ENCODE measurements at places on chromosomes 1 and 21.

GRCh38 chr1:99228153-99228552 is 36.1 kb upstream of the PLPPR4 start:
- ATAC-seq: no peak

GRCh38 chr1:53620061-53620855 is 118.7 kb downstream of the GLIS1 start:
- ATAC-seq: peak; percentile 43

DNA sequence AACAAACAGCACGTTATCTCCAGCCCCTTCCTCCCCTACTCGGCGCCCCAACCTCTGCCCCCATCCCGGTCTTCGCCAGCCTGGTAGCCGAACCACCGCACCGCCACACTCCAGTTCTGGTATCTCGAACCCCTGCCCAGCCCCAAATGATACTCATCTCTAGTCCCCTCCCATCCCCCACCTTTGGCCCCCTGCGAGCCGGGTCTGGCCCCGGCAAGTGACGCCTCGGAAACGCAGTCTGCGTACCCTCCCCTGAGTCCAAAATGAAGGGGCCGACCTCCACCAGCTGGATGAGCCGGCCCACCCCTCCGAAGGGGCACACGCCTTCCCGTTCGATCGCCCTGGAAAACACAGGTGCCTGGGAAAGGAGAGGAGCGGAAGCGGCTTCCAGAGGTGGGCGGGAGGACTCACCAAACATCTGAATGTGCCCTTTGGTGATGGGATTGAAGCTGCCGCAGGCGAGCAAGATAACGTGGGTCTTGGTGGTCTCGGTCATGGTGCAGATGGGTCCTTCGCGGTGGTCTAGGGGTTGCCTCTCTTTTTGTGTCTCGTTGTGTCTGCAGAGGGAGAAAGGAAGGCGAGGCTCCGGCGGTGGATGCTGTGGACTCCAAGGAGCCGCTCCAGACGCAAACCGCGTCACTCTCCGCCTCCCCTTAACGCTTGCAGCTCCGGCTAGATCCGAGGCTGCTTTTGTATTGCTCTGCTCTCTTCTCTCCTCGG is at the start of gene NMNAT2:
Gene NMNAT2, minus strand, starts transcription at position 609 of the 720 bp plus-strand sequence. Its CDS starts 113 bp downstream, at position 496.
- peak; percentile 79 for ATAC-seq

GRCh38 chr1:208029381-208030287 is 118.7 kb upstream of the CD34 start:
- peak; percentile 91 for ATAC-seq

- peak; percentile 44 for ATAC-seq
Observed at GRCh38 chr1:167720965-167721616, 691 bp upstream of the MPZL1 start.

GRCh38 chr1:113780374-113781146 is 21.3 kb upstream of the PHTF1 start:
- ATAC-seq: no peak

- ATAC-seq: no peak
Observed at GRCh38 chr1:74586253-74586897, 74.0 kb upstream of the LRRC53 start.

GRCh38 chr1:2411801-2412394 is 466 bp downstream of the PEX10 start:
- ATAC-seq: peak; percentile 34

DNA sequence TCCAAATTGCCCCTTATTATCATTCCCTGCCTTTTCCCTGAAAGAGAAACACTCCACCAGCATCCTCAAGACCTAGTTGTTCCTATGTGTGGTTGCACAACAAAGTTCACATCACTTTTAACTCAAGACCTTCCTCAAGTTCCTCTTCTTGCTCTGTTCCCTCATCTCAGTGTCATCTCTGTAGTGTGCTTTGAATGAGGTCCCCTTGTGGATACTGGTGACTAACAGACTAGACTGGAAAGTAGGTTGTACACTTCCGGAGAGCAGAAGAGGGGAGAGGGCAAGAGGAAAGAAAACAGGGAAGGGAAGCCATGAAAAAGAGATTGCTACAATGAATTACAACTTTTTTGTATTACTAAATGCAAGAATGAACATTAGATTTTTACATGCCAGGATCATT is 853.8 kb downstream of the USP25 start:
- no peak for ATAC-seq

GRCh38 chr1:154791292-154792166 is 78.6 kb downstream of the KCNN3 start:
- peak; percentile 45 for ATAC-seq

DNA sequence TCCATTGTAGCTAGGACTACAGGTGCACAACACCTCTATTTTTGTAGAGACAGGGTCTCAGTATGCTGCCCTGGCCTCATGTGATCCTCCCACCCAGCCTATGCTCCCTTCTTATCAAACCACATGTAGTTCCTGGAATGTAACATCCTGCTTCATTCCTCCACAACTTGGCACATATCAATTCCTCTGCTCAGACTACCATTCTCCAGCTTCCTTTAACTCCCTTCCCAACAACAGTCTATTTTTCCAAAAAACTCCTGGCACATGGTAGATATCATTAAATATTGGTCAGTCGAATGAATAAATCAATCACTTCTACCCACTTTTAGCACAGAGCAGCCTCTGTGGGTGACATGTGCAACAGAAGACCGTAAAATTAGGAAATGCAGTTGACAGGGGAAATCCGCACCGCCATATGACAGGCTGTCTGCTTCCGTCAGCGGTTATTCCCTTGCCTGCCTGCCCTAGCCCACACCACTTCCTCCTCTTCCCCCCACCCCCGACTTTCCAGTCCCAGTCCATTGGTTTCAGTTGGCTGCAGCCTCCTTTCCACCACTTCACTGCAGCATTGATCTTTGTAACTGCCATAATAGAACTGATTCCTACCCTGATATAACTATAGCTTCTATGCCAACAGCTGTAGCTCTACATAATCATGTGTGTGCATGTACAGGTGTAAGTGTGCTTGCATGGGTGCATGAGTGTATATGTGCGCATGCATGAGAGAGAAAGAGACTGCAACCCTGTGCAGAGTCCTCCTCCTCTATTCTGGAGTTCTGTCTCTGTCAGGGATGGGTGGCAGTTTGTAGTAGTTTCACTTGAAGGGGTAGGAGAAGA is 6.8 kb upstream of the AKR1A1 start:
- no peak for ATAC-seq

- peak; percentile 42 for ATAC-seq
Observed at GRCh38 chr1:8239306-8240023, 78.4 kb upstream of the SLC45A1 start.

DNA sequence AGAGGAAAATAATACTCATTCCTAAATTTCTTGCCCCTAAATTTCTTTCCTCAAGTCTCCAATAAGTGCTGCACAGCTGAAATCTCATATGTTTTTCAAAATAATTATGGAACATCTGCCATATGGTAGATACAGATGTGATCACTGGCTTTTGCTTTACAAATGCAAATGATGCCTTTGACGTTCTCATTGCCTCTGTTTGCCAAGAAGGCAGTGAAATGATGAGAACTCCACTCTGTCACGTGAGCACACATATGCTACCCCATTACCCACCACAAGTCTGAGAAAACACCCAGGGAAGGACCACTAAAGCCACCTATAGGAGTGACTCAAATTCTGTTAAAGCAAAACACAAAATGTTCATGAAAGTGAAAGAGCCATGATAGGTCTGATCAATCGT is 43.9 kb downstream of the DSCAM start:
- ATAC-seq: no peak

- no peak for ATAC-seq
Observed at GRCh38 chr1:8905582-8906191, 27.2 kb upstream of the ENO1 start.

DNA sequence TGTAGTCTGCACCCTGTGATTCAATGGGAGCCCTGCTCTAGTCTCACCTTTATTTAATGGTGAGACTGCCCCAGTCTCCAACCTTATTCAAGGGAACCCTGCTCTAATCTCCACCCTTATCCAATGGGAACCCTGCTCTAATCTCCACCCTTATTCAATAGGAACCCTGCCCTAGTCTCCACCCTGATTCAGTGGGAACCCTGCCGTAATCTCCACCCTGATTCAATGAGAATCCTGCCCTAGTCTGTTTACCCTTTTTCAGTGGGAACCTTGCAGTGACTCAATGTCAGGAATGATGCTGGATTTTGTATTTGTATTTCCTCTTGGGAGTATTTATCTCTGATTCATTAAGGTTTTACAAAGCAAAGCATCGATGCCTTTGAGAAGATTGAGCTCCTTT is 39.5 kb downstream of the TRPM2 start:
- ATAC-seq: no peak

GRCh38 chr1:21607549-21608529 is 61.3 kb downstream of the RAP1GAP start:
- ATAC-seq: no peak

GRCh38 chr1:113855630-113856400 is 15.7 kb downstream of the PTPN22 start:
- no peak for ATAC-seq

- ATAC-seq: no peak
Observed at GRCh38 chr1:39639305-39640130, at the start of gene HEYL. HEYL (minus strand) TSS chr1:39639643; CDS start chr1:39639625, 18 bp downstream.

DNA sequence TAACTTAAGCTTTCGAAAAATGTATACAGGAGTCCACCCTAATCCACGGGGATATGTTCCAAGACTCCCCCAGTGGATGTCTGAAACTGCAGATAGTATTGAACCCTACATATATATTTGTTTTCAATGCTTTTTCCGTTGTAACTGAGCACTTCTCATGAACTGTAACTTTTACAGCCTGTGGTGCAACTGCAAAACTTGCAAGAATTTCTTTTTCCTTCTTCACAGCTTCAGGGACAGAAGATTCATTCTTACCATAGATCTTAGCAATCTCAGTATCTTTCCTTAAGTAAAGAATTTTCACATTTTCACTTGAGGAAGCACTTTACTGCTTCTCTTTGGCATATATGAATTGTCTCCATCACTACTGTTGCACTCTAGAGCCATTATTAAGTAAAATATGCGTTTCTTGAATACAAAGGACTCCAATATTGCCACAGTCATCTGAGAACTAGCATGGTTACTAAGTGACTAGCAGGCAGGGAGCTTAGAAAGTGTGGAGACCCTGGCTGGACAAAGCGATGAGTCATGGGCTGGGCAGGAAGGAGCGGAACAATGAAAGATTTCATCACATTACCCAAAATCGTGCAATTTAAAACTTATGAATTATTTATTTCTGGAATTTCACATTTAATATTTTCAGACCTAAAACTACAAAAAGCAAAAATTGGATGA is 14.1 kb downstream of the DPYD start:
- ATAC-seq: peak; percentile 95

GRCh38 chr1:204587621-204588020 is 71.4 kb downstream of the MDM4 start:
- no peak for ATAC-seq

DNA sequence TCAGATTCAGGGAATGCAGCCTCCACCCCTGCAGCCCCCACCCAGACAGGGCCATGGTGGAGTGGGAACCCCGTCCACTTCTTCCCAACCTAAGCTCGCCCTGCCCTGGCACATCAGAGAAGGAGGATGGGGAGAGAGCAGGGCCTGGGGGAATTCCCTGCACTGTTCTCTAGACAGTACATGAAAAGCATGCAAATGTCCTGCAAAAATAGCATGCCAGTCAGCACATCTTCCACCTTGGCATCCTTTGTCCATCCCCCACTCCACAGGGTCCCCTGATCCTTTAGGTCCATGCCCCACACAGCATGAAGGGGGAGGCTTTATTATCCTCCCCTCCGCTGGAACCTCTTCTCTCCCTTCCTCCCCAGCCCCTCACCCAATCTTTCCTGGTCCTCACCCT is 35.0 kb upstream of the RD3 start:
- no peak for ATAC-seq

DNA sequence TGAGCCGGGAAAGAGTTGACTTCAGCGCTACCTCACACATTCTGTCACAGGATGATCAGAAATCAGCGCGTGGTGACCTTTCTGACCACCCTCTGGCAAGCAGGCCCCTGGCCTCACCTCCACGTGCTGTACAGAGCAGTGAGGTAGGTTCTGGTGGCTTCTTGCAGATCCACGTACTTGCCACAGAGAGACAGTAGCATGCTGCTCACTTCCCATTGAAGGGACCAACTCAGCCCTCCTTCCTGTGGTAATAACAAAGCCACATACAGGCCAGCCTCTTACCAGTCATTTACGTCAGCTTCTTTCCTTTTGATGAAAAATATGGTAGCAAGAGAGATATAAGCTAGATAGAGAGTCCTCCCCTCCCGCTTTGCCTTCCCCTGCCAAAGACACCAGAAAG is 200.7 kb downstream of the CHRM3 start:
- ATAC-seq: no peak

DNA sequence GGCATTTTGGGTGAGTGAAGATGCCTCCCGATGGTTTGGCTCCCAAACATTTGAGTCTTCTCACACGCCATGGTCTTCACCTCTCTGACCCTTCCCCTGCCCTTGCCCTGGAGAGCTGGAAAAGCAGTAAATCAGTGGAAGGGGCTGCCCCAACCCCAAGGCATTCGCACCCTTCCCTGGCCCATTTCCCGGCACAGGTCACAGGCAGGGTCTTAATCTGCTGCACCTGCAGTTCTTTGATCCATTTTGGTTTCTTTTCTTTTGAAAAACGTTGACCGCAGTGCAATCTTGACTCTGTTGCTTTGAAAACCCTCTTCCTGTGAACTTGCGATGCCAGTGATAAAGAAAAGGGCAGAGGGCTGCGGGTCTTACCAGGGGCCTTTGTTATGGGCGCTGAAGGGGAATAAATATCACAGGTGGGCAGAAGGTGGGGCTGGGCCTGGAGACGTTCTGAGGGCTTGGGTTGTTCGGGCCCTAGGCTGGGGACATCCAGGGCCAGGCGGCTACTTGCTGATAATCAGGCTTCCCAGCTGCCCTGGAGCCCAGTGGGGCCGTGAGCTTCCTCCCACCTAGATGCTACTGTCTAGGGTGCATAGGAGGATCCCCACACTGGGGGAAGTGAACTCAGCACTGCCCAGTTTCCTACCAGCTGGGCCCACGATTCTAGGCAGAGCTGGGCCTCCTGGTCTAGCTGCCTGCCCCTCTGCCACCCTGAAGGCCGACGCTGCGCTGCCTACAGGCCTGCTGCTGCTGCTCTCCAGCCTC is 38.6 kb upstream of the EPS8L3 start:
- ATAC-seq: peak; percentile 10

GRCh38 chr1:75794382-75794781 is 2.3 kb upstream of the MSH4 start:
- no peak for ATAC-seq

DNA sequence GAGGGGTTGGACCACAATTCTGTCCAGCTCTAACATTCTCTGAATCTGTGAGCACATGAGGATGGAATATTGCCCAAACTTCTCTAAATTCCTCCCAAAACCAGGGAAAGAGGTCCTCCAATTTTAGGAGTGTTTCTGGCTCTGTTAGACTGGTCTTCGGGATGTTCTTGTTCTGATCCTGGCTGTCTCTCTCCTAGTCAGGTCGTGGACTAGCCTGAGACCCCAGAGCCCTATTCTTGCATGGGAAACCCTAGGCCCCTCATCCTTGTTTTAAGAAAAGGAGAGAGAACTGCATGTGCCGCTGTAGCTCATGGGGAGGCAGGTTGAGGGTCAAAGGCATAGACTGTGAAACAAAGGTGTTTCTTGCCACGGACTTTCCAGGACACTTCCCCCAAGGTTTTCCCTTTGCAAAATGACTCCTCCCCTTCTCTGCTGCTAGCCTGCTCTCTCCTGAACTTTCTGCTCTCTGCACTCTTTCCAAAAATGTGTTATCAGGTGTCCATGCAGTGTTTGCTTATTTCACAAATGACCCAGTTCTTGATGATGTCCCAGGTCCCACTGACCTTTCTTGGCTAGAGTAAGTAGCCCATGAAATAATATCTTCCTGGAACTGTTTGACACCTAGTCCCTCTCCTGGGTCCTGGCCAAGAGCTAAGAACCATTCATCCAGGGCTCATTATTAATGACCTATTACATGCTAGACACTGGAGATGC is 29.3 kb upstream of the RD3 start:
- ATAC-seq: no peak

- ATAC-seq: no peak
Observed at GRCh38 chr21:21210552-21210951, 212.3 kb downstream of the NCAM2 start.

Measured in SK-N-SH treated with all-trans-retinoic acid at 6 μM for 48 hours (cell line).